ENCODE measurements at places on chromosomes 5 and 9.

DNA sequence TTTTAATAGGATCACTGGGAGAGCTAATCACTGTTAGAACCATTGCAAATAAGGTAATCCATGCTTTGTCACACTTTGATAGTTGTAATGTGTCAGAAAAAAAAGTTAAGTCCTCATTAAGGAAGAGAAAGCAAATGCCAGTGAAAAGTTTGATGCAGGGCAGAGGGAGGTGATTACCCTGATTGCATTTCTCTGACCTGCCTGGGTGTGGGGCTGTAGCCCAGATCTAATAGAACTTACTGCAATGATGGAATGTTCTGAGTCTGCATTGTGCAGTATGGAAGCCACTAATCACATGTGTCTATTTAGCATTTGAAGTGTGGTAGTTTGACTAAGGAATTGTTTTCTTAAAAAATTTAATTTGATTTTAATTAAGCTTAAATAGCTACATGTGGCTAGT, 202.7 kb downstream of the ATP10B start:
- no peak for DNase-seq

- no peak for DNase-seq
Measured at GRCh38 chr5:125578551-125578950, 832.1 kb upstream of the ZNF608 start.

DNA sequence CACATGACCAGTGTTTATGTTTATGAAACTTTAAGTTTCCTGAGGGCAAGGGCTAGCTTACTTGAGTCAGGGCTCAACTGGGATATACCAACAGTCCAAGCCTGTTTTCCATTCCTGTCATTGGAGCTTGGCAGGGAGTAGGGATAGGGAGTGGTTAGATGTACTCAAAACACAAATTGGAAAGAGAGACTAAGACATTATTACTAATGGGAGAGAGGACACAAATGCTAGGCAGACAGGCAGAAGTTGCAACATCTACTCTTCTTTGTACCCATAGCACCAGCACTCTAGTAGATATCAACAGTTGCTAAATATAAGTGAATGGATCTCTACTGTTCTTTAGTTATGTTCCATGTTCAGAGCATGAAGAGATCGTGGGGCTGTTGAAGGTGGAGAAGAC, 62.8 kb downstream of the NPR3 start:
- DNase-seq: no peak

DNA sequence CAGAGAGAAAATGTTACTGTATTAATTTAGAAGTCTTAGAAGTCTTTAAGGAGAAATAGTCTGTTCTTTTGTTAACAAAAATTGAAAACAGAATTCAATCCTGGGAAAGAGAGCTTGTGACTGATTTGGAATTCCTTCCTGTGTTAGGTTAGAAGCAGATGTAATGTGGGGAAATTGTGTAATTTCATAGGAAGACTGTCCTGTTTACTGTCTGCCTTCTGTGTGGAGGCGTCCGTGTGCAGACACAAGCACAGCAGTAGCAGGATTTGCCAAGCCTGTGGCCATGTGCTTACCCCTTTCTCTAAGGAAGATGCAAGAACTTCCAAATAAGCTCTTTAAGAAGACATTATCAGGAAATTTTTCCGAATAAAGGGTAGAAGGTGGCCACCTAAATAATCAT, 36.7 kb upstream of the F2R start:
- no peak for DNase-seq

DNA sequence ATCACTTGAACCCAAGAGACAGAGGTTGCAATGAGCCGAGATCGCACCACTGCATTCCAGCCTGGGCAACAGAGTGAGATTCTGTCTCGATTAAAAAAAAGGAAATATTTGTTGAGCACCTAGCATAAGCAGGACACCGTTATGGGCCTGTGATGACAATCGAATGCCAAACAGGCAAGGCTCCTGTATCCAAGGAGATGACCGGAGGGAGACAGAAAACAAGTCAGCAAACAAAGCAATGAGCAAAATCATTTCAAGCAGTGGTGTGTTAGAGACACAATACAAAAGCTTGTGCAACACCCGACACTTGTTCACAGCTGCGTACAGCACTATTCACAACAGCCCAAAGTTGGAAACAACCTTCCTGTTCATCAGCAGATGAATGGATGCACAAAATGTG, 87.1 kb upstream of the CPEB4 start:
- no peak for DNase-seq

- DNase-seq: no peak
Measured at GRCh38 chr9:132426639-132427414, 16.8 kb downstream of the CFAP77 start.
